CD4-positive, alpha-beta T cell treated with Interleukin-1 beta for 1 hour (primary cell): ENCODE measurements at places on chromosomes 6 and 20.

DNA sequence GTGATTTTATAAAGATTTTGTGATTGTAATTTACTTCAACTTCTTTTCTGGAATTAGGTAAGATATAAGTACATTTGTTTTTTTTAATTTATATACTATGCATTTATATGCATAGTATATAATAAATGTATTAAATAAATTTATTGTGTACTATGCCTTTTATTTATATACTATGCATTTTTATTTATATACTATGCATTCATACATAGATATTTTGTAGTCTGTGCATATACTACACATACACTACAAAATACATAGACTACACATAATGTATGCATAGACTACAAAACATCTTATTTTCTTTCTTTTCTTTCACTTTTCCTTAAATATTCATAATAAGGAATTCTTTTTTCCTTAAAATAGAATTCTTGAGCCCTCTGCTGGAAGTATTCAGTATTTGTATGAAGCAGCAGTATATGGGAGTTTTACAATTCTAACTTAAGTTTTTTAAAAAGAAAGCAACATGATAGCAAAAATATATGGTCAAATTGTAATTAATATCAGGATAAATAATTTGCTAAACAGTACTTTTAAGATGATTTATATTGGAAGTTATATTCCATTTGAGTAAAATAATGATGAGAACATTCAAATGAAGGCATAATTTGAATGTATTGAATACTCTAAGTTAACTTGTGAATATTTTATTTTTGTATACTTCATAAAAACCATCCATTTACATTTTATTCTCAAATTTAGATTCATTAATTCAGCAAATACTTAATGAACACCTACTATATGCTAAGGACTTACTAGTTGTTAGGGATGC, 129.3 kb downstream of the KLHL32 start:
- no peak for DNase-seq

GRCh38 chr6:33989016-33989854, 156.7 kb downstream of the GRM4 start:
- no peak for DNase-seq

DNA sequence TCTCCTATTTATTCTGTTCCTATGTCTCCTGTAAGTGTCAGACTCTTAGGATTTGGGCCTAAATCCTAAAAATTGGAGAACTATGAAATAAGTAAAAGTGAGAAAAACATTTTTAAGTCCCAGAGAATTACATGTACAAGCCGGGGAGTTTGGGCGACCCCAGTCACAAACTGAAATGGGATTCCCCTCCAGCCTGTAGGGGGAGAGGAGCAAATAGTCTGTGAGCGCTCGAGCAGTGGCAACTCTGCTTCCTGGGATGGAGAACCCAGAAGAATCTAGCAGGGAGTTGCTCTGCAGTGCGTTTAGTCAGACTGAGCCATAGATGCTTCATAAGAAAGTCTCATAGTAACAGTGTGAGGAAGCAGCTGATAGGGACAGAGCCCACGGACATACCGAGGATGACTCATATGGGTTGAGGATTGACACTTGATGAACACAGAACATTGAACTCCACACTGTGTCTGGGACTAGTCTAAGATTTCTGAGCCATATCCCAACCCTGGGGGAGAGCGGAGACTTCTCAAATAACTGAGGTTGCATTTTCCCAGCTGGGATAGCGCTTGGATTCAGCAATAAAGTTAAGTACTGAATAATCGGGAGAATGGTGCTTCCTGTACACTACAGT, 437.2 kb downstream of the BCKDHB start:
- no peak for DNase-seq

DNA sequence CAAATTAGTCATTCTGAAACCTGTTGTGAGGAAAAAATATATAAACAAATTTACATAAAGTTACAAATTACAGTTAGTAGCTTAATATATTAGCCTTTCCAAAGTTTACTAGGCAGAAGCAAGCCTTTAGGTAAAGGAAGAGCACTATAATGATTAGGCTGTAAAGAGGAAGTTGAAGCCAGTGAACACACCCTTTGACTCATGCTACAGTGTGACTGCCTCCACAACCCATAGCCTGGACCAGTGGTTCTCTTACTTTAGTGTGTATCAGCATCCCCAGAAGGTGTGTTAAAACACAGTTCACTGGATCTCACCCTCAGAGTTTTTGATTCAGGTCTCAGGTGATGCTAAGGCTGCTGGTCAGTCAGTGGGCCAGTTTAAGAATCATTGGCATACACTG, 91.4 kb upstream of the DEFB112 start:
- DNase-seq = no peak

- no peak for DNase-seq
Observed at GRCh38 chr20:57777911-57778310, 68.1 kb upstream of the PMEPA1 start.

DNA sequence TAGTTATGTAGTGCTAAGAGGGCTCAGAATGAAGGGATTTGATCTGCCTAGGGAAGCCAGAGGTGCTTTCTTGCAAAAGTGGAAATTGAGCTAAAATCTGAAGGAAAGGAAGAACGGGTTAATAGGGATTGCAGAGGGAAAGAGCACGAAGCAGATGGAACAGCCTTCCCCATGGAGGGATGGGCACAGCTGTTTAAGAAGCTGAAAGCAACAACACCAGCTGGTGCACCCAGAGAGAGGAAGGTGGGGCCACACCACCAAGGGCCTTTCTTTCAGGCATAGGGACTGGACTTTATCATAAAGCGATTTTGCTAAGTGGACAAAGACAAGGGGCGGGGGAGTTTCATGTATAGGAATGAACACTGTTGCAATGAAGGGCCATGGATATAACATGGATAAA, 65.8 kb upstream of the SNRPB2 start:
- DNase-seq = no peak

DNA sequence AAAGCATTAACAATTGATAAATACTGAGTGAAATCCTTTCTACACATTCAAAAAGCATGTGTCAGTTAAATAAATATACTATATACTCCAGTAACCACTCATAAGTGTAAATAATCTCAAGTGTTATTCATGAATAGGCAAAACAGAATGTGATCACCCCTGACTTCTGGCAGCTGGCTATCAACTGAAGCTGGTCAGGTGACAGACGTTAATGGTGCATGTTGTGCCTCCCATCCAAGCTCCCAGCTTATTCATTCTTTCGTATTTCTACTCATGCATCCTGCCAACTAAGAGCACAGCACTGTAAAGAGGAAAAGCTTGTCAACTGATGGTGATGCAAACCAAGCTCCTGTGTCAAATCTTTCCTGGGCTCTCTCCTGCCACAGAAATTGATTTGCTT, 7.7 kb downstream of the PSMB1 start:
- no peak for DNase-seq

- no peak for DNase-seq
Observed at GRCh38 chr6:572596-573265, 84.2 kb downstream of the HUS1B start.
